Common myeloid progenitor, CD34-positive (primary cell): ENCODE measurements at places on chromosomes 6 and 20.

- DNase-seq: no peak
Observed at GRCh38 chr20:22810626-22811569, 224.2 kb upstream of the SSTR4 start.

DNA sequence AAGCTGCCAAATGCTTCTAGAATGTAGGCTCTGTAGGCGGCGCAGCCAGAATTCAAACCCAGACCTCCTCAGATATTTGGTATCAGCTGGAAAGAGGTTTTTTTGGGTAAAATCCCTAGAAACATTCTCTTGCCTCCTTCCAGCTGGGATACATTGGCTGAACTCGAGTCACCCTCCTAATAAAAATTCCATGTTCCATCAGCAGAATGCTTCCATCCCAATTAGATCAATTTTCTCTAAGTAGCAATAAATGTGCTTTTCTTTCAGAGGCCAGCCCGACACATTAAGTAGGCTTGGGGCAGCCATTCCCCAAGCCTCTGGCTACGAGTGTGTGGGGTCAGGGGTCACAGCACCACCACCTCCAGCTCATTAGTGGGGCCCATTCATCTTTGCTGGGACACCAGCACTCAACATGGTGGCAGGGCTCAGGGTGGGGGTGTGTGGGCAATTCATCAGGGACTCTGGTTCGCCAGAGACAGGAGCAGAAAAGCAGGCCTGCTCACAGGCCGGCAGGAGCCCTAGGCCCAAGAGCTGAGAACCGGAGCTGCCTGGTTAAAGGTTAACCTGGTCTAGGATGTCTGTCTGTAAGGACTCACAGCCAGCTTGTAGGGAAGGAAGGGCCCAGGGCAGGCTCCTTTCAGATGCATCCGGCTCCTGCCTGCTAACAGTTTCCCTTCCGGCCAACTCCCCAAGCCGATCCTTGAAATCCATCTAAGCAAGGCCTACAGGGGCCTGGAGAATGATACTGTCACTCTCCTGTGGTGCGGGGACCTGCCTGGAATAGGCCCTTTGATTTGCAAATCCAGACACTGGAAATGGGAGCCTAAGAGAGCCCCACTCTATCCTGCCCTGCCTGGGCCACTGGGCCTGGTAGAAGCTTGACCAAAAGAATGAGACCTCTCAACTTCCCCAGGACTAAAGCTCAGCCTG is 159.1 kb upstream of the TOP1 start:
- DNase-seq: no peak

DNA sequence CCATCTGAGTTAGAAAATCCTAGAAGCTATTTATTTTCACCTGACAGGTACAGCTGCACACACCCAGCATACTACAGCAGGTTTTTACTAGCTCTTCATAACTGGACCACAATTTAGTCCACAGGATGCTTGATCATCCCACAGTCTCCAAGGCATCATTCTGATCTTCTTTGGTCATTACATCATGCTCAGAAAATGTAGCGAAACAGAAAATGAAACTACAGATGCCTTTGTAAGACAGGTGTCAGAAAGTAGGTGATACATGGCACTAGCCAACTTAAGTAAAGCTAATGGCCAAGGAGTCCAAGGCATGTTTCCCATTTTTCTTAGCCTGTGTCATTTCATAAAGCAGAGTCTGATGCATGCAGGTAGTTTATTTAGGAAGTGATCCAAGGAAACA is 102.3 kb downstream of the HTR1B start:
- no peak for DNase-seq

- no peak for DNase-seq
Observed at GRCh38 chr20:57384953-57385761, 6.0 kb upstream of the RBM38 start.

- DNase-seq: no peak
Observed at GRCh38 chr6:158503846-158504245, 56.0 kb upstream of the TMEM181 start.
